ENCODE measurements at places on chromosomes 4 and X.

GRCh38 chr4:6395466-6396228, 76.8 kb downstream of the PPP2R2C start:
- DNase-seq = no peak

GRCh38 chr4:85774000-85774399, 299.1 kb downstream of the ARHGAP24 start:
- no peak for DNase-seq

DNA sequence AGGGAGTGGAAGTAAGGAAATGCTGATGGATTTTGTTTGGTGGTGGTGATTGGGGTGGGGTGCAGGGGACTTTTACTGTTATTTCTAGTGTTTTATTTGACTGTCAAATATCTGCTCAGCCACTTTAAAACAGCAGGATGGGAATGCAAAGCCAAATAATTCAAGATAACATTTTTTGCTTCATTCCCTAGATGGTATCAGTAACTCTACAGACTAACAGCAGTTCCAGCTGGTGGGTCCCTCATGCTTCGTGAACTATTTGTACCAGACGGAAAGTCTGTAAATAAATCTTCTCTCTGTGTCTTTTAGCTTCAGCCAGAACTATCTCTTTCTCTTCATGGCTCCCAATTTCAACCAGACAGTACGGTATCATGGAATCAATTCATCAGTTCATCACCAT, 27.5 kb downstream of the GPR143 start:
- no peak for DNase-seq

- DNase-seq = no peak
Measured at GRCh38 chrX:114889481-114889880, 127.9 kb downstream of the IL13RA2 start.

DNA sequence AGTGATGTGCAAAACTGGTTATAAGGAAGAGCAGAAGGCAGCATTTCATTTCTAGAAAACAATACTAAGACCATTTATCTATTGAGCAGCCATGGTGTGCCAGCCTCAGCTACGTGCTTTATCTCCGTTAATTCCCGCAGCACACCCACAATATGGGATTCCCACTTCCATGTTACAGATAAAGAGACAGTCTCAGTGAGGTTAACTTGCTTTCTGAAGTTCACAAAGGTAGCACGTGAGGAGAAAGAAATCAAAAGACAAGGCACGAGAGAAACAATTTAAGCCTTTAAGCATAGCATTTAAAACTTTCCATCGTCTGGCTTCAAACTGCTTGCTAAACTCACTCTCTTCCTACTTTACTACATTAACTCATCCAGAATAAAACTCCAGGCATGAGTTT, 8.0 kb upstream of the RPL34 start:
- no peak for DNase-seq

- DNase-seq = no peak
Measured at GRCh38 chr4:17911608-17912007, 100.8 kb downstream of the NCAPG start.

DNA sequence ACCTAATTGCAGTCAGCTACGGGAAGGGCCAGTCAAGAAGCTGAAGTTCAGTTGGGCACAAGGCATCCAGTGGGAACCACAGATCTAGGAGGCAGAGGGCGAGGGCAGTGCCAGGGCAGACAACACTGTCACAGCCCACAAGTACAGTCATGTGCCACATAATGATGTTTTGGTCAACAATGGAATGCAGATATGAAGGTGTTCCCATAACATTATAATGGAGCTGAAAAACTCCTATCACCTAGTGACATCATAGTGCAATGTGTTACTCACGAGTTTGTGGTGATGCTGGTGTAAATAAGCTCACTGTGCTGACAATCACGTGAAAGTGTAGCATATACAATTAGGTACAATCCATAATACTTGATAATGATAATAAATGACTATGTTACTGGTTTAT, 4.5 kb upstream of the TMEM255A start:
- no peak for DNase-seq

- no peak for DNase-seq
Measured at GRCh38 chr4:19317377-19317776, 934.3 kb upstream of the SLIT2 start.

DNA sequence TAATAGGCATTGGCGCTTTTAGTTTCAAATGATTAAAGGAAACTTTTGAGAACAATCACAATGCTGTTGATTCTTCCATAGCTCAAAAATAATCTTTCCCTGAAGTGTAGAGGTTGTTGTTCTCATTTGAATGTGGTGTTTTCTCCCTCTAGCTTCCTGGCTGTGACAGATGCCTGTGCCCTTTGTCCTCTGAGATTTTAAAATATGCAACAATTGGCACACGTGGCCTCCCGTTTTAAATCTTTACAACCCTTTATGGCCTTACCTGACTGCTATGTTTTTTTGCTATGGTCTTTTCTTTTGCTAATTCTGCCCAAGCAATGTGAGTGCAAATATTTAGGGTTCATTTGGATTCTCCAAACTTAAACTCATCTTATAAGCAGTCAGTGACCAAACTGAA, 22.9 kb upstream of the CASK start:
- no peak for DNase-seq

GRCh38 chr4:40540800-40541199, 88.9 kb downstream of the RBM47 start:
- DNase-seq = no peak
